SK-N-SH (cell line): ENCODE measurements at places on chromosomes 4 and X.
A peak's percentile ranks its signal among the peaks of the same experiment; 100 is the strongest.

DNA sequence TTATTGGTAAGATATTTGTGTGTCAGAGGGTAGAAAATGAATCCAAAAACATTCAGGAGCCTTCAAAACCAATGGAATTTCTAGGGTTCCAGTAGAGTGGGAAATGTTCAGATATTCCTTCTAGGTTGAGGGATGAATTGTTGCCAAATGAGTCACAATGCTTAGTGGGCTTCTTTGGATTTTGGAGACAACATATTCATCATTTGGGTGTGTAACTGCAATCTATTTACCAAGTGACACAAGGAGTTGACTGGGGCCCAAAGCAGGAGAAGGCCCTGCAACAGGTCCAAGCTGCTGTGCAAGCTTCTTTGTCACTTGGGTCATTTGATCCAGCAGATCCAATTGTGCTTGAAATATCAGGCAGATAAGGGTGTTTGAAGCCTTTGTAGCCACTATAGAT, 551.5 kb upstream of the PITX2 start:
- H3K36me3 ChIP-seq = no peaks in the 10 kb centered on the region
- no peak for DNase-seq
- H3K27me3 ChIP-seq = no peaks in the 10 kb centered on the region
- H3K27ac ChIP-seq = no peak overlapping the region
- H3K4me3 ChIP-seq = no peak overlapping the region
- H3K4me1 ChIP-seq = no peaks in the 10 kb centered on the region

GRCh38 chrX:103610282-103610681, 2.5 kb downstream of the TCEAL3 start:
- no peaks in the 10 kb centered on the region for H3K36me3 ChIP-seq
- no peak overlapping the region for H3K4me3 ChIP-seq
- no peaks in the 10 kb centered on the region for H3K27me3 ChIP-seq

DNA sequence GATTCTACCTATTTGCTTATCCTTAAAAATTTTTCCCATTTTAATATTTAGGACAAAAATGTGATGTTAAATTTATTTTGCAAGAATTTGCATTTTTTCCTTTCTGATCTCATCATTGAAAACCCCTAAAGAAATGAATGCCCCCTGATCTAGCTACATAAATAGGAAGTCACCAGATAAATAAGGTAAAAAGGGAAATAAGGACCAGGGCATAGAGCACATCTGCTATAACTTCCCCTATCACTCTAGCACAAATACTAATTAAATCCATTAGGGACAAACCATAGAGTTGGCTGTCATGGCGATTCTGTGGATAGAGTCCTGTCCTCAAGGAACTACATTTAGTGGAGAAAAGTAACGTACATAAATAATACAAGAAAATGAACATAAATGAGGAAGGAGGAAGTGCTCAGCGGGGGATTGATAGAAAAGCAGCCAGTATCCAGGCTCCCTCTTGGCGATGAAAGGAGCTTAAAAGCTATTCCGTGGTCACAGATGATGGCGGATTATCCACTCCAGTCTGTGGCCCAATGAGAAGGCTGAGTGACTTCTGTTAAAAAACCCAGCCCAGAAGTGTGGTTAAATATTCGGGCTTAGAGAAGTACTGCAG, 76.9 kb upstream of the RPL34 start:
- H3K27me3 ChIP-seq = no peaks in the 10 kb centered on the region
- no peak for DNase-seq
- no peaks in the 10 kb centered on the region for H3K36me3 ChIP-seq
- H3K27ac ChIP-seq = no peak overlapping the region
- no peaks in the 10 kb centered on the region for H3K4me1 ChIP-seq
- no peak overlapping the region for H3K4me3 ChIP-seq

- H3K36me3 ChIP-seq = no peaks in the 10 kb centered on the region; the same call in 1 of the 2 replicates
- H3K4me1 ChIP-seq = peaks cover 22% of the 10 kb centered on the region
- no peak overlapping the region for H3K4me3 ChIP-seq
- peak overlapping the region; percentile 66; the same call in 1 of the 2 replicates for H3K27ac ChIP-seq
- no peak for DNase-seq
Measured at GRCh38 chr4:169239221-169239905, 31.4 kb downstream of the SH3RF1 start.

- no peak overlapping the region for H3K4me3 ChIP-seq
- H3K27me3 ChIP-seq = peaks cover 21% of the 10 kb centered on the region; the same call in 1 of the 2 replicates
- no peak for DNase-seq
- no peaks in the 10 kb centered on the region for H3K4me1 ChIP-seq
- H3K27ac ChIP-seq = no peak overlapping the region
- no peaks in the 10 kb centered on the region for H3K36me3 ChIP-seq
Measured at GRCh38 chrX:69050051-69050765, 115.0 kb downstream of the PJA1 start.
